Right forelimb (tissue), 1 donor: ENCODE measurements at places on chromosomes 6 and 20.

- no peak for DNase-seq
Observed at GRCh38 chr6:71284785-71285184, 3.8 kb upstream of the OGFRL1 start.

DNA sequence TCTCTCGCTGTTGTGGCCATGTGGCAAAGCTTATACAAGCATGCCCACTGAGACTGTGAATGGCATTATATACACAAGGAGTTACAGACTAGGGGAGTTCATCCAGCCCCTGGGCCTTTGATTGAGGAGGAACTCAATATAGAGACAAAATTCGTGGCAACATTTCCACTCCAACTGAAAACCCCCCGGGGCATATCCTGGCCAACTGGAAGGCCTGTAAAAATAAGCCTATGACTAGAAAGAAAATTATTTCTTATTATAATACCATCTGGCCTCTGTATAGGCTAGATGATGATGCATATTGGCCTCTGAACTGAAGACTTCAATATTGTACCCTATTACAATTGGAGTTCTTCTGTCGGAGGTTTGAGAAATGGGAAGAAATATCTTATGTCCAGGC lies 175.5 kb upstream of the GJE1 start:
- DNase-seq: no peak

DNA sequence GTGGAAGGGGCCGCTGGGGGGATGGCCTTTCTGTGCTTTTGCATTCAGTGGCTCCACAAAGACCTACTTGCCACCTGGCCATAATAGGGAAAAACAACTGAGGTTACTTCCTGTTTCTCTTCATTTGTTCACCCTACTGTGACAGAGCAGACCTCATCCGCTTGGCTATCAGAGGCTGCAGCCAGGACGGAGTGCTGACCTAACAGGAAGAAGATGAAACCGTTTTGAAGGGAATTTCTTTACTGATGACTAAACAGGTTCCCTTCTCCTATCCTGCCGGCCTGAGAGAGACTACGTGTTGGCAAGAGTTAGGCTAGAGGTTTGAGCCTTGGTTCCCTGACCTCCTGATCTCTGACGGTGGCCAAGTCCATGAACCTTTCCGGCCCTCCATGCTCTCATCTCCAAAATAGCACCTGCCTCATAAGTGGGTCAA lies 21.3 kb downstream of the PRR18 start:
- no peak for DNase-seq

- peak; percentile 86 for DNase-seq
Observed at GRCh38 chr6:39361657-39362486, 39.4 kb upstream of the KCNK16 start.

DNA sequence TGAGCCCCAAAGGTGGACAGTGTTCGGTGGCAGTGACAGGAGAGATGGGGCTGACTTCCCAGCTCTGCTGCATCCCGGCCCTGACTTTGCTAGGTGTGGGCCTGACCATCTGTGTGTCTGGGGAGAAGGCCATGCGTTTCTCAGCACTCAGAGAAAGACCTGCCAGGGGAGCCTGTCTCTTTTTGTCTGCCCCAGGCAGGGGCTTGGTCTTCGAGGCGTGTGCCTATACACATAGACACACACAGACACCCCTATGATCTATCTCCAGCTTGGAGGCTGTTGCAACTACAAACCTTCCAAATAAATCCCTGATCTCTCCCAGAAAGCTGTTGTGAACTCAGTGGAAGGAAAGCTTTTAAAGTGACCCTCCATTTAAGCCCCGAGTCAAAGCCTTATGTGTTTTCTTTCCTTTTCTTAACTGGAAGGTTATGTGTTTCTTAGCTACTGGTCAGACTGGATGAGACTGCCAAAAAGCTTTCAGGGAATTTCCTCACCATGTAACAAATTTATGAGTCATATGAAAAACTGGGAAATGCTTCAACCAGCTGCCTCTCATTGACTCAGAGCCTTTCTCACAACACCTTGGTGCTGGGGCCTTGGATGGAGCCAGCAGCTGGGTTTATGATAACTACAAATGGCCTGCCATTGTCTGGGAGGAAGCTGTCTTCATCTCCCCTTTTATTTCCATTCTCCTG lies 102.6 kb downstream of the CDC5L start:
- no peak for DNase-seq

DNA sequence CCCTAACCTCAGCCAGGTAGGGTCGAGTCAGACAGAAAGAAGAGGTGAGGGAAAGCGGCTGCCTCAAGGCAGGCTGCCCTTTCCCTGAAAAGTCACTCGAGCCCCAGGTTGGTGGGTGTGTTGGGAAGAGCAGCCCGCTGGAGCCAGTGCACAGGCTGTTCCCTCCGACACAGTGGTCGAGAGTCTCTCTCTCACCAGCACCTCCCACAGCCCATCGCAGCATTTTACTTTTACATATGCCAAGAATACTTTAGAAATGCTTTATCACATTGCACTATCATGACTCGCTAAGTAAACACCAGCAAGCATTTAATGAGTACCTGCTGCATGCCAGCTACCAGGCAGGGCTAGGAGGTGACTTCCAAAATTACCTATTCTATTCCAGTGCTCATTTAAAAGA lies 1.7 kb downstream of the PRPH2 start:
- no peak for DNase-seq

- no peak for DNase-seq
Observed at GRCh38 chr20:33301192-33301930, 18.3 kb downstream of the BPIFB1 start.

DNA sequence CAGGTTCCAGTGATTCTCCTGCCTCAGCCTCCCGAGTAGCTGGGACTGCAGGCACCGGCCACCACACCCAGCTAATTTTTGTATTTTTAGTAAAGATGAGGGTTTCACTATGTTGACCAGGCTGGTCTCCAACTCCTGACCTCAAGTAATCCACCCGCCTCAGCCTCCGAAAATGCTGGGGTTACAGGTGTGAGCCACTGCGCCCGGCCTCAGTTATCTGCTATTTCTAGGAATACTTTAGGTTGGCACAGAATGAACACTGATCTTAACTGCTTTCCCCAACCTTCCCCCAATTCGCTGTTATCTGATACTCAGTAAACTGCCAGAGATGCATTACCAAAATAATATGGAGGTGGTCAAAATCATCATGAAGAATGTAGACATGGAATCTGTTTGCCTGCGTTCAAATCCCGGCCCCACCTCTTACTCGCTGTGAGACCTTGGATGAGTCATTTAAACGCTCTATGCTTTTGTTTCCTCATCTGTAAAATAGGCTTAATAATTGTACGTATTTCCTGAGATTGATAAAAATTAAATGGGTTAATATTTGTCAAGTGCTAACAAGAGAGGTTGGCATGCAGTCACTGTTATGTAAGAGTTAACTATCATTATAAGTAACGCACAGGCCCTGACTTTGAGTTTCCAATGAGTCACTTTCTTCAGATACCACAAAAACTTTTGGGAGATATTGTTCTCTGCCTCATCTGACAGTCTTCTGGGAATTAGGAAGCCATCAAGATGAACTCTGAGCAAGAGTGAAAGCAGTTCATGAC lies 44.5 kb upstream of the NCOA3 start:
- no peak for DNase-seq

- DNase-seq: no peak
Observed at GRCh38 chr6:4922488-4923037, 81.3 kb downstream of the RPP40 start.

DNA sequence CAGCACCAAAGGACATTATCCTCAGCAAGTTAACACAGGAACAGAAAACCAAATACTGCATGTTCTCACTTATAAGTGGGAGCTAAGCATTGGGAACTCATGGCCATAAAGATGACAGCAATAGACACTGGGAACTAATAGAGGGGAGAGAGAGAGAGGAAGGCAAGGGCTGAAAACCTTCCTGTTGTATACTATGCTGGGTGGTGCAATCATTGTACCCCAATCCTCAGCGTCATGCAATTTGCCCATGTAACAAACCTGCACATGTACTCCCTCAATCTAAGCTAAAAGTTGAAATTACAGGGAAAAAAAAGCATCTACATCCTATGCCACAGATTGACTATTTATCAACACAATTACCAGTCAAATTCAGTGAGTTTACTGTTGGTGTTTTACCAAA lies 20.0 kb upstream of the VNN1 start:
- DNase-seq: no peak

- no peak for DNase-seq
Observed at GRCh38 chr6:70599187-70599586, 32.5 kb downstream of the SDHAF4 start.

- no peak for DNase-seq
Observed at GRCh38 chr6:158122048-158122447, 46.0 kb downstream of the SERAC1 start.

DNA sequence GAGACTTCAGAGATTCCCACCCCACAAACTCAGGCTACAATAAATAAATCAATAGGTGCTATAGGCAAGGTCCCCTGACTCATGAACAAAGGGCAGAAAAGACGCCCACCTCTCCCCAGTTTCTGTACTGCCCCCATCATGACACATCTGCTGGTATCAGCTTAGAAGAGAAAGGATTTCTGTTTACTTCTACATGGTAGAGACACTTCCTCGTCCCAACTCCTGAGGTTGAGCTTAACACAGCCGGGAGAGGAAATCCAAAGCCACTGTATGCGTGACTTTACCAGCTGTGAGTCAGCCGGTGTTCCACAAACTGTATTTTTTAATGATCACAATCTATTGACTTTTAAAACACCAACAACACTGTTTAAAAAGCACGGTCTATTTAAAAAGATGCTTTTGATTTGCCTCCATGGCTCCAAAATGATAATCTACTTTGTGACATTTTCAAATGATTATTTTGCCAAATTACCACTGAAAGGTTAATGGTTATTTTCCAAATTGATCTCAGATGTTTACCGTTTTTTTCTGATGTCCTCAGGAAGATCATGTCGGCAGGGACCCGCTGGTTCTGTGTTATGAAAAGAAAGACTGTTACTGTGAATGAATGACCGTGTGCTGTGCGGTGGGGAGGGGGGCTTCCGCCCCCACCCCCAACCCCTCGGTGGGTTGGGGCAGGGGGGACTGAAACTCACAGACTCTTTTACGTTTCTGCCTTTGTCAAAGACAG lies 72.5 kb downstream of the ATP9A start:
- DNase-seq: no peak

DNA sequence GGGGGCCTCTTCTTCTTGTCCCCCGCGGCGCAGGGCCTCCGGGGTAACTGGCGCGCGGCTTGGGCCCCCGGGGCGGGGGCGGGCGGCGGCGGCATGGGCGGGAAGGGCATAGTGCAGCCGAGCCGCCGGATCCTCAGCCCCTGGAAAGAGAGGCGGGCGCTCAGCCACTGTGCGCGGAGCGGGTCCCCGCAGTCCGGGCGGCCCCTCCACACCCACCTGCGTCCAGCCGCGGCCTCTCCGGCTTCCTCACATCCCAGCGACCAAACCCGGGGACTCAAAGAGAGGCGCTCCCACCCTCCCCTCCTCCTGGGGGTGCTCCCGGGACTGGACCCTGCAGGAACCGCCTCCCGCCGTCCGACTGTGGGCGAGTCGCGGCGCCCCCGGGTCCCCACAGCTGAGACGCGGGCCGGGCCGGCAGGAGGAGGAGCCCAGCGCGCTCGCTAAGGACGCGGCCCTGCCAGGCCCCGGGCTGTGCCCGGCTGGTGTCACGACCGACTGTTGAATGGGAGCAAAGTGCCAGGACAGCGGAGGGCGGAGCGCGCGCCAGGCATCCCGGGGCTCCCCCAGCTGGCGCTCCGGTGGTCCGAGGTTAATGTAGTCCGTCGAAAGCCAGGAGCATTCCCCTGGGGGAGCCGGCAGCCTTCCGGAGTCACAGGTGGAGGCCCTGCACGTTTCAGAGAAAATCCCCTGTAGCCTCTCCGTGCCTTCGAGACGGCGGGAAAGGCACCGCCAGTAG lies at the start of gene PRR18:
TSS of gene PRR18 (minus strand) at position 360 of the 736 bp plus-strand sequence. CDS start at position 110, 250 bp downstream.
- peak; percentile 56 for DNase-seq

- DNase-seq: no peak
Observed at GRCh38 chr6:118553132-118553531, 5.0 kb downstream of the PLN start.

- peak; percentile 56 for DNase-seq
Observed at GRCh38 chr6:46781478-46782378, 11.5 kb upstream of the MEP1A start.

DNA sequence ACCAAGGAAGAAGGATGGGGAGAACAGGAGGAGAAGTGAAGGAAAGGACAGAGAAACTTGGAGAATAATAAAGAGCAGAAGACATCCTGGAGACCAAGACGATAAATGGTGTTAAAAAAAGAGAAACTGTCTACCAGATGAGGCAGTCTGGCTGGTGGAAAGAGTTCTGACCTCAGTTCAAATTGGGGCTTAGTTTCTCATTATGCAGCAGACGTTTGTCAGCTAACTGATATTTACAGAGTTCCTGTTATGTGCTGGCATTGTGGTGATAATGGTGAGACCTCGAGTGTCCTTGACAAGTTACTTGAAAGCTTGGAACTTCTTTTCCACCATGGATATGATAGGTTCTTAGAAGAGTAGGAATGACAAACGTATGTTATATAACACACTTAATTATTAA lies 142.7 kb downstream of the LRRC1 start:
- no peak for DNase-seq

DNA sequence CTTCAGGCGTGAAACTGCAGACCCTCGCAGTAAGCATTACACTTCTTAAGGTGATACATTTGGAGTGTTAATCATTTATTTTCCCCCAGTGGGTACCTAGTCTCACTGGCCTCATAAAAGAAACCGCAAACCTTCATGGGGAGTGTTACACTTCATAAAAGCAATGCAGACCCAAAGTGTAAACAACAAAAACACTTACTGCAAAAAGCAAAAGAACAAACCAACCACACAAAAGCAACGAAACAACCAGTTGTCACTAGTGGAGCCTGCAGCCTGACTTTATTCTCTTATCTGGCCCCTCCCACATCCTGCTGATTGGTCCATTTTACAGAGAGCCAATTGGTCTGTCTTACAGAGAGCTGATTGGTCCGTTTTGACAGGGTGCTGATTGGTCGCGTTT lies 23.8 kb downstream of the LY86 start:
- DNase-seq: no peak

- no peak for DNase-seq
Observed at GRCh38 chr6:53618219-53618618, 47.3 kb downstream of the KLHL31 start.

DNA sequence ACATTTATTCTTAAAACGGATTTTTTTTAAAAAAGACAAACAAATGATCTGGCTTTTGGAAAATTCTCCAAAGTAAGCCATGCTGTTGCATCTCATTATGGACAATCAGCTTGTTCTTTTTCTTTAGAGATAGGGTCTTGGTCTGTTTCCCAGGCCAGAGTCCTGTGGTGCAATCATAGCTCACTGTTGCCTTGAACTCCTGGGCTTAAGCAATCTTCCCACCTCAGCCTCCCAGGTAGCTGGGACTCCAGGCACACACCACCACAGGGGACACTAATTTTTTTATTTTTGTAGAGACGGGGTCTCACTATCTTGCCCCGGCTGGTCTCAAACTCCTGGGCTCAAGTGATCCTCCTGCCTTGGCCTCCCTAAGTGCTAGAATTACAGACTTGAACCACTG lies 45.9 kb upstream of the TGM3 start:
- DNase-seq: no peak

GRCh38 chr6:149190224-149190831 lies 127.2 kb upstream of the TAB2 start:
- DNase-seq: no peak

- DNase-seq: peak; percentile 85
Observed at GRCh38 chr6:42030585-42031506, 19.5 kb upstream of the TAF8 start.
